A549 (cell line): ENCODE measurements at places on chromosomes 5 and 9.

GRCh38 chr5:40266952-40267351, 412.8 kb upstream of the PTGER4 start:
- no peak for DNase-seq

DNA sequence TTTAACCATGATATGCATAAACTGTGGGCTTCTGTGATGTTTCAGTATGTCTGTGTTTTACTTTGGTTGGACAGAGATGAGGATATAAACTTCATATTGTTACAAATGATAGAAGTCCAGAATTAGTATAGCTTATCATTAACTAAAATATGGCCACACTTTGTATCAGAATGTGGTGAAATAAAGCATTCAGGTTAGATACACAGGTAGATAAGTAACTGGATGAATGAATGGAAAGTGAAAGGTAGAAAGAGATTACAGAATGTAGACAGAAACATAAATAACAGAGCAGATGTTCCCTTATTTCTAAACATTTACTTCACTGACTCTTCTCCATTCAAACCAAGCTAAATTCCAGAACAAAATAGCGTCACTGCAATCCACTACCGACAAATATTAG, 1033.8 kb downstream of the CDH18 start:
- DNase-seq, result no peak

- no peak for DNase-seq
These were observed 66.2 kb downstream of the ACTBL2 start for GRCh38 chr5:57416278-57416994.

GRCh38 chr9:107243742-107244141, 39.3 kb upstream of the RAD23B start:
- DNase-seq, result no peak

DNA sequence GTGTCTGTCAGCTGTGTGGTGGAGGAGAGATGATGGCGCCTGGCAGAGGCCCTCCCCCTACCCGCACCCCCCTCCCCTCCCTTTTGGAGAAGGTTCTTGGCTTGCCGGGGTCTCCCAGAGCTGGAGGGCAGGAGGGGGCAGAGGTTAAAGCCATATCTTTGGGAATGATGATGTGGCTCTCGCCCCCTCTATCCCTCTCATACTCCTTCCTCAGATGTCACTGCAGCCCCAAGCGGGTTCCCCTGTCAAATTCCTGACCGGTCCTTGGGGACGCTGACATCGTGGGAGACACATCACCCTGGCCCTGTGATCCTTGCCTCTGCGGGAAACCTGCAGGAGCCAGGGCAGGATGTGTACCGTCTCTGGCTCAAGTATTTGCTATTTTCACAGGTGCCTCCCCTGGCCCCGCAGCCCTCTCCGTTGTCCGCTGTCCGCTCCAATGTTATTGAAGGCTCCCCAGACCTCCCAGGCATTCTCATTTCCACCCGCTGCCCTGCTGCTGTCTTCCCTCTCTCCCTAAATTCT, 109.5 kb downstream of the FOXD1 start:
- DNase-seq, result no peak

DNA sequence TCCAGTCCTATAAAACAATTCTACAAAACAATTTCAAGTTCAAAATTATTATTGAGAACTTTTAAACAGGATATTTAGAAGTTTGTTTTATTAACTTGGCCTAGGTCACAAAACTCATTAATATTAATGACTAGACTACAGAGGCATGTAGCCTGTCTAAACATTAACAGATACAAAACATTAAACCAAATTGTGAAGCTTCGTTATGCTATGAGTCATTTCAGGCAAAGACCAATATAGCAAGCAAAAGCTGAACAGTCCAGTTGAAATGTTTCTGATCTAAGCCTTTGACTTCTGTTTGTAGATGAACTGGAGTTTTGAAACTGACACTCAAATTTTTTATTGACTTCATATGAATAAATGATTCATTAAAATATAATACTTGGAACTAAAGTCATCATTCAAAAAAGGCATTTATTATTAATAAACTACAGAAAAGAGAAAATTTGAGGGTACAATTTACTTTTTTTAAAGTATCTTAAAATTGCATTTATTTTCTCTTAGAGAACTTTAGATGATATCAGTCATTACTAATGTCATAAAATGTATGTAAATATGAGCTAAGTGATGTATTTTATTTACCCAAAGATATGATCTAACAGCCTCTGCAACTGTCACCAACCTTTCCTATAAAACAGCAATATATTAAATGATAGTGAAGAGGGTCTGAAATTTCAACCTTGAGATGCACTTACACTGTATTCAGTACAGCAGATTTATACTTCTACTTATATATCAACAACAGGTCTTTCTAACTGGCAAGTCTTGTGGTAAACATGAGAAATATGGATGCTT, 188.8 kb downstream of the COMMD10 start:
- DNase-seq, result no peak

DNA sequence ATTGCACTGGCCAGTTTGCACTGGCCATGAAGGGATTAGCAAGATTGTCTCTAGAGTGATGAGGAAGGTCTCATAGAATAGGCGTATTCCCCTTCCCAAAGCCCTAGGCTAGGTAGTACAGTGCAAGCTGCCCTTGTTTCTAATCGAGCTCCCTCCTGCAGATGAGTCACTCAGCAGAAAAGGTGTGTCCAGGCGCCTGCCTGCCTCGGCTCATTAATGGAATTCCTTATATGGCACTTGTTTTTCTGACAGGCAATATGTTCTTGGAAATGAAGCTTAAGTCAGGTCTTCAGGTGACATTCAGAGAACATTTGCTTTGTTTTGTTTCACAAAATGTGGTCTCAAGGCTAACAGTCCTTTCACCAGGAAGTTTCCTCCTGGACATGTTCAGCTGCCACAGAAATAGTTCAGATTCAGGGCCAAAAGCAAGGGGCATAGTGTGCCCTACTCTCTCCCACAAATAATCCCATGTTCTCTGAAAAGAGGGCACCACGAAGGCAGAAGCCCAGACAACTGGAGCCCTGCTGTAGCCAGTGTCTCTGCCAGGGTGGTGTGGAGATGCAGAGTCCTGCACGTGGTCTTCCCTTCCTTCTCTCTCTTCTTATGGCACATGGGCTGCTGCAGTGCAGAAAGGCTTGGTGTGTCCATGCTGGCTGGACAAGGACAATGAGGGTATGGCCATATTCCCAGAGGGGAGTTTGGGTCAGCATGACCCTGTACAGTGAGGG, 281.1 kb upstream of the MAP3K1 start:
- peak; percentile 53 for DNase-seq

DNA sequence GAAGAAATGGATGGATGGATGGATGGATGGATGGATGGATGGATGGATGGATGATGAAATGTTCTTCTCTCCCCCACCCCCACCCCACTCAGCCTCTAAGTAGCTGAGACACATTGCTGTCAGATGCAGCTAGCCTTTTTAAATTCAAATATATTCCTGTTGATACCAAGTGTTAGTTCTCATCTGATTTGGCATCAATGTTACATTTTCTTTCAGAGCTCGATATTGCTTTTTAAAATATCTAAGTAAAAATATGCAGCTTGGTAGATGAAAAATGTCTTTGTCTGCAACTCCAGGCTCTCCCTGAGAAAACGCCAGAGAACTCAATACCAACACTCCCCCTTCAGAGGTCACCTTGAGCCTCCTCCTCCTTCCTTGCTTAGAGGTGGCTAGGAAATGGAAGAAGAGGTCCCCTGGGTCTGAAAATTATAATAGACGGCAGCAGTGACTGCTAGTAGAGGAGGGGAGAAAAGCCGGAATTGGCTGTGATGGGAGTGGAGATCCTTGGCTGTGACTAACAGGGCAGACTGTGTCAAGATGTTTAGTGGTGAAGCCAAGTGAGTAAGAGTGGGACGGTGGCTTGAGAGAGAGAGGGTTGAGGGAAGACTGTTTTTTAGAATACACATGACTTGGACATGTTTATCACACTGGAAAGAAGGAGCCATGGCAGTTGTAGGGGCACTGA, 156.0 kb downstream of the ZNF462 start:
- no peak for DNase-seq

DNA sequence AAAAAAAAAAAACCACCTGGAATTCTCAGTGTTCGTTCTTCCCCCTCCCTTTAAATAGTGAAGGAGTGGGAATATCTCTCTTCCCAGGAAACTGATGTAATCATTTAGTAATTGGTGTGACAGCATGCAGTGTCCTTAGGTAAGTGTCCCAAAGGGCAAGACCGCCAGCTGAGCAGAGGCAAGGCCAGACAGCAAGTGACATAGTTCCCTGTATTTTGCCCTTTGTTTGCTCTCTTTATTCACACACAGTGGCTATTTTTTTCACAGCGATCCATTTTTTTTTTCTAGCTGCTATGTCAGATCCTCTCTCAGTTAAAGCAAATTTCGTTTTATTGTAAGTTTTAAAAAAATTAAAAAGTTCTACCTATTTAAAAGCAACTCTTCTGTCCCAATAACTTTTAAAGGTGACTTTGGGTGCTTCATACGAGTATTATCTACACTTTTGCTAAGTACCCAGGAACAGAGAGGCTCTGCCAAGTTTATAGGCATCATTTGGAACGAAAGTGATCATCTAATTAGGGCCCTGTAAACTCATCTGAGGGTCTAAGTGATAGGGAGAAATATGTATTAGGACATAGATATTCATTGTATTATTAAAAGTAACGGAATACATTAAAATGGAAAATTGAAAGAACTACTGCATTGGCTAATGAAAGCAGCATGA, 98.2 kb upstream of the ALDH1A1 start:
- peak; percentile 97 for DNase-seq

DNA sequence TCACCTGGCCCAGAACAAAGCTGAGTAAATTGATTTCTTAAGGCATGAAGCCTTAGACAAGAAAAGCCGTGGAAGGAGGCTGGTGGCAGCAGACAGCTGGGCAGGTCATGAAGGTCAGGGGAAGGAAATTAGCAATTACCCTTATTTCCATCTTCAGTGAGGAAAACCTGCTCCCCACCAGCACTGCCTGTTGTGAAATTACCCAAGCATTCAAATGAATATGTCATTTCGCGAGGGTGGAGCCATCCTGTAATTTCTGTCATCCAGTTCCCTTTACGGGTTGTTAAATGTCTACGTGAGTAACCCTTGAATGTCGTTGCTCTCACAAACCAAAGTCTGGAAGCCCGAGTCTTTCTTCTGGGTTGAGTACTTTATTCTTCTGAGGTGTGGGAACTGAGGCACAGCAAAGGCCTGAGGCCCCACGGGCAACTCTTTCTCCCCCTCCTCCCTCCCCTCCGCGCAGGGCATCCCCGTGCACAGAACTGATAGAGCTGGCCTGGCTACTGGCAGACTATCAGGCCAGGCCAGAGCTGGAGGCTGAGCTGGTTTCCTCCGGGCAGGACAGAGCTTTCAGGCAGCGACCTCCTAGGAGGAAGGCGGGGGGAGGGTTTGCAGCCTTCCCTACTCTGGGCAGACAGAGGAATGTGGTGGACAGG, 22.0 kb upstream of the AK3 start:
- DNase-seq, result no peak

DNA sequence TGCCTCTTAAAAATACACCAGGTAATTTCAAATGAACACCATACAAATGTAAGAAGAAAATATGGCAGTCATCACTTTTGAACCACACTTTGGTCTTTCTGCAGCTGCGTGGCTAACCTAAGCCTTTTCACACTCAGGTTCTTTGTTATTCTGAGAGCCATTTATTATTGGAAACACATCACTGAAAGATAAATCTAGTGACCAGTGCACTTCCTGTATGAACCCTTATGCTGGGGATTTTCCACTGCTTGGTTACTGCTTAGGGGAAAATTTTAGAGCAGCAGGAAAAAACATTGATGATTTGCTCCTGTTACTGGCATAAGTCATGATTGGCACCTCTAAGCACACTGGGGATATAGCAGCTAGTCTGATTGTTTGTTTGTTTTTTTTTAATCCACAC, 58.6 kb upstream of the RANBP3L start:
- DNase-seq, result no peak

- no peak for DNase-seq
These were observed 20.0 kb upstream of the GRIN3A start for GRCh38 chr9:101758304-101758930.

DNA sequence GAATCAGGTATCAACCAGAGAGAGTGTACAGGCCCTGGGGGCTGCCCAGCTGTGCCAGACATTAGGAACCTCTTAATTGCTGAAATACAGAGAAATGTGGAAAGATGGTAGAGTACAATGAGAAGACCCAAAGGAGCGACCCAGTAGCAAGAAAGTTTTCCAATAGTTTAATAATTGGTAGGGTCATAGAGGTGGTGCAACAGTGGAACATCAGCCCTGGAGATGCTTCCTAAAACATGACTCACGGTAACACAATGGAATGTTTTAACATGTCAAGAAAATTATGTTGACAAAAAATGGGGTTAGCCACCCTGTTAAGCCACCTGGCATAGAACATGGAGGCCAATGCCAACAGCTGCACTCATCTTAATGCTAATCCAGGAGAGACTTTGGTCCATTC, 284.1 kb downstream of the ELAVL2 start:
- DNase-seq, result no peak

- DNase-seq, result no peak
These were observed 72.0 kb upstream of the IL12B start for GRCh38 chr5:159402311-159402710.

DNA sequence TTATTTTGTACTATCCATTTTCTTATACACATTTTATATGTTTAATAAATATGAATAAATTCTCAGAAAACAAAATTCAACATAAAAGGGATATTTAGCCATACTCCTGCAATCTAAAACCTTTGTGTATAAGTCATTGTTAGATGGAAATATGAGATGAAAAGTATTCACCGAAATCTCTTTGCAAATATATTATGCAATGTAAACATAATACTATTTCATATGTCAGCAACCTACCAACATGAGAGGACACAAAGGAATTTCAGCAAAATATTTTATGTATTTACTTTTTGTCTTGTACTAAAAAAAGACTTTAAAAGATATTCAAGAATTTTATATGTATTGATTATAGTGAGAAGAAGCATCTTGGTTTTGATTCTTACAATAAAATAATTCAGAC, 1623.4 kb downstream of the EFNA5 start:
- no peak for DNase-seq

DNA sequence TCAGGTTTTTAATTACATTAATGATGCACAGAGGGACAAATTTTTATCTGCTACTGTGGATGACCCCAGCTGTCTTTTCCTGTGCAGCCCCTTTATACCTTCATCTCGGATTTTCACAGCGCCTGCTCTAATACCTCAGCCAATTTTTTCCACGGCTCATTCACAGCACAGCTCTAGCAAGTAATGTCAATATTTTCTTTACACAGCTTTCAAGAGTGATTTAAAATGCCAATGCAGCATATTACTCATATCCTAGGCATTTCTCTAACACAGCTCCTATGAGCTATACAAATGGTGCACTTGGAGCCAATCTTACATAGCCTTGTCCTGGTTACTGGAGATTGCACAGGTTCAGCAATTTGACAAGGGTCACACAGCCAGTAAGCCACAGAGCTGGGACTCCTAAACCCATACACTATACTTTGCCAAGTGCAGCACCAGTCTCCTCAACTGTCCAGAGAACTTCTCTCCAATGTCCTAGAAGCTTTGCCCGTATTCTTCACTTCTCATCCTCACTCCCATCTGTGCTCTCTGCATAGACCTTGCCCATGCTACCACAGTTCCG, 661.8 kb downstream of the DTWD2 start:
- DNase-seq, result no peak

GRCh38 chr9:110799396-110799795, 130.8 kb downstream of the MUSK start:
- DNase-seq, result no peak
